NCI-H2107 (cell line): ENCODE measurements at places on chromosomes 11 and 22.
A peak's percentile ranks its signal among the peaks of the same experiment; 100 is the strongest.

DNA sequence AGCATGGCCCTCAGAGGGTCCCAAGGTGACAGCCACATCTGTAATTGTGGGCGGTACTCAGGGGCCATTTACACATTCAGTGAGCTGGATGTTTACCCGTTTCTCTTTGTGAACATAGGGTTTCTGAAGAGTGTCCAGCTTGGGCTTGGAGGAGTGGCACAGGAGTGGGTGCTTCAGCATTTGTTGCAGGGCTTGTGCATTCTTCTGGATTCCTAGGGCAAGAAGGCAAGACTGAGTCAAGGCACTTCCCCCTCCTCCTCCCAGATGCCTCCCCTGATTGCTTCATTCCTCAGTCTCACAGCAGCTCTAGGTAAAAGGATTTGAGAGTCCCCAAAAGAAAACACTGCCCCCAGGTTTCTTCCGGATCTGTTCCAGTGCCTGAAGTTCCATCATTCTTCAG lies 95.4 kb downstream of the RNF169 start:
- no peak for DNase-seq

DNA sequence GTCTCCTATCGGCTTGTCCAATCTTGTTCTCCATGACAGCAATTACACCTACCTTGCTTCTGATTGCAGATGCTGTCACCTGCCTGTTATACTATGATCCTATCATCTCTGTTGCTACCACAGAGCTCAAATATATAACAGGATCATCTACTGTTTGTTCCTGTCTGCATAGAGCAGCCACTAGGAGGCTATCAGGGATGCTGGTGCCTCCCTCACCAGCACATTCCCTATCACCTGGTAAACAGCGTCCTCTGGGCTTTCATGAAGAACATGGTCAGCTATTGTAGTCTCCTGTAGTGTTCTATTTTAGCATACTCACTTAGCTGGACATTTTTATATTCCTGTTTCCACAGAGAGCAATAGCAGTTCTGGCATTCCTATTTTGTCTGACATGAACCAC lies 87.8 kb upstream of the FAT3 start:
- DNase-seq: no peak

- no peak for DNase-seq
Observed at GRCh38 chr11:79762279-79762921, 321.6 kb upstream of the TENM4 start.

DNA sequence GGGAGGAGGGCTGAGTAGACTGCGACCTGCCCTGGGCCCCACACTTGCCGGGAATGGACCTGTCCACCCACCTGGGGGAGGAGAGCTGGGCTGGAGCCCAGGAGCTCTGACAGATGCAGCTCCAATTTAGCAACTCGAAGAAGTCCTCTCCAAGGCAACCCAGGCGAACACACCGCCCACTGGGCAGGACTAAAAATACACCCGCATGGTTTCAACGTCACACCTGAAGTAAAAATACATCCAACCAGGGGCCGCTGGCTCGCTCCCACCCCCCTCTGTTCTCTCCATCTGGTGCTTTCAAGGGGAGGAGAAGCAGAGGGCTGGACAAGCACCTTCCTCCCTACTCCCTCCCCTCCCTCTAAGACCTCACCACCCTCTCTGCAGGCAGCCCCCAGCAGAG lies 119.9 kb downstream of the FEZ1 start:
- DNase-seq: no peak

DNA sequence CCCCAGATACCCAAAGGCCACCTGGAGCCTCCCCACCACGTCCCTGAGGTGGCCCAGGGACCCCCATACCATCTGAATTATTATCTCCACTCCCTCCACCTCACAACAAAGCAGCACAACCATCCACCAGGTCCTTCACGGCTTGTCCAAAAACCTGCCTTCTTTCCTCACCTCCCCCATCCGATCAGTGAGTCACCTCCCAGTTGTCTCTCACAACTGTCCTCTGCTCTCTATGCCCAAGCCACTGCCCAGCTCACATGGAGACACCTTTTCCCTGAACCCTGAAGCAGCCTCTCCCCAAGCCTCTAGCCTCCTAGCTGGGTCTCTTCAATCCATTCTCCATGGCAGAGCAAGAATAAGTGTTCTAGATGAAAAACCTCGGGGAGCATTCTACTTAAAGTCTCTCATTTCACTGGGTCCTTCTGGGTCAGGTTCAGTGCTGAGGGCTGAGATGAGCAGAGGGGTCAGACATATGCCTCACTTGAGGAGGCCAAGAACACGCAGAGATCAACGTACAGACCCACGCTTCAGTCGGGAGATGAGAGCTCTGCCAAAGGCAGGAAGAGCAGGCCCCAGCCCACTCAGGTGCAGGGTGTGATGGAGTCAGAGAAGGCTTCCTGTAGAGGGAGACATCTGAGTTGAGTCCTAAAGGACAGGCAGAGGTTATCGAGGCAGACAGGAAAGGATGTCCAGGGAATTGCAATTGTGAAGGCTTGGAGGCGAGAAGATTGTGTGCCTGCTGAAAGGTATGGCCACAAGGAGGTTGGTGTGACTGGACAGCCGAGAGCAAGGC lies 74.7 kb downstream of the PDE2A start:
- DNase-seq: no peak

- no peak for DNase-seq
Observed at GRCh38 chr22:48485149-48486133, 1342.2 kb downstream of the BRD1 start.

- no peak for DNase-seq
Observed at GRCh38 chr22:19872779-19873137, 18.1 kb upstream of the GNB1L start.

GRCh38 chr11:14789879-14790484 lies 102.0 kb downstream of the CYP2R1 start:
- DNase-seq: no peak

GRCh38 chr11:11463405-11463804 lies 110.4 kb upstream of the CSNK2A3 start:
- no peak for DNase-seq

DNA sequence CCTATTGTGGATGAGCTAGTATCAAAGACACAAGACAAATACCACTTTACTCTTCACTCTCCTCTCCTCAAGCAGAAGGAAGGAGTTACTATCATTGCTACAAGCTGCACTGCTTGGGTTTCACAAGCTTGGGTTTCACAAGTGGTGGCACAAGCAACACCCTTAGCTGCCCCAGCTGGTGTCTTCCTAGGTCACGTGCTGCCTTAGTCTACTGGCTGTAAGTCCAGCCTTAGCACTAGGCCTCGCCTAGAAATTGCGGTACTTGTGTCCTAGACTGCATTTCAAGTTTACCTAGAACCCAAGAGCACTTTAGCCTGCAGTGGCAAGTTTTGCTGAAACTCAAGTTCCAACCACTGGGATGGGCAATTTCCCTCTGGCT lies 86.6 kb downstream of the EHF start:
- no peak for DNase-seq

DNA sequence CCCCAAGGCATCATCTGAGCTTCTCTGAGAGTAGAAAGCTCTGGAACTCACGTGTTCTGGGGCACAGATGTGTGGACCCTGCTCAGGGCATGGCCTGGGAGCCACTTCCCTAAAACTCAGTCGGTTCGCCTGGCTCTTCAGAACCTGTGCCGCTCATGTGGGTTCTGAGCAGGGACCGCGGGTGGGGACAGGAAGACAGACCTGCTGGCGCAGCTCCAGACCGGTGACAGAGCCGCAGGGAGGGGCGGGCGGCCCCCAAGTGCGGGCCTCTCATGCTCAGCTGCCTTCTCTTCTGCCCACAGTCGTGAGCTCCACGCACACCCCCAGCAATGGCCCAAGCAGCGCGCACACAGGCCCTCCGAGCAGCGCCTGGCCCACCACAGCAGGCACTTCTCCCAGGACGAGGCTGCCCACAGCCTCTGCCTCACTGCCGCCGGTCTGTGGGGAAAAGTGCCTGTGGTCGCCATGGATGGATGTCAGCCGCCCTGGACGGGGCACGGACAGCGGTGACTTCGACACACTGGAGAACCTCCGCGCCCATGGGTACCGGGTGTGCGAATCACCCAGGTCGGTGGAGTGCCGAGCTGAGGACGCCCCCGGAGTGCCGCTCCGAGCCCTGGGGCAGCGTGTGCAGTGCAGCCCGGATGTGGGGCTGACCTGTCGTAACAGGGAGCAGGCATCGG lies 24.2 kb downstream of the MUC5AC start:
- DNase-seq: no peak

DNA sequence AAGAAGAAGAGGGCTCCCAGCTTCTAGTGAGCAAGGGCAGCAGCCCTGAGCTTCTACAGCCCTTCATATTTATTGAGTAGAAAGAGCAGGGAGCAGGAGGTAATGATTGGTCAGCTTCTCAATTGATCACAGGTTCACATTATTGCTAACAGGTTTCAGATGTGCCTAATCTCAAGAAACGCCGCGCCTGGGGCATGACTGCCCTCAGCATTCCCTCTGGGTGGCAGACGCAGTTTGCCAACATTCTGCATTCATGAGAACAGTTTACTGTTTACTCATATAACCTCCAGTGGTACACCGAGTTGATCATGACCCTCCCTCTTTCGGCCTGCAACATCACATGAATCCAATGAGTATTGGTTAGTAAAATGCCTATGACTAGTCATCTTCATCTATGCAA lies 4.7 kb upstream of the ZNF74 start:
- no peak for DNase-seq

DNA sequence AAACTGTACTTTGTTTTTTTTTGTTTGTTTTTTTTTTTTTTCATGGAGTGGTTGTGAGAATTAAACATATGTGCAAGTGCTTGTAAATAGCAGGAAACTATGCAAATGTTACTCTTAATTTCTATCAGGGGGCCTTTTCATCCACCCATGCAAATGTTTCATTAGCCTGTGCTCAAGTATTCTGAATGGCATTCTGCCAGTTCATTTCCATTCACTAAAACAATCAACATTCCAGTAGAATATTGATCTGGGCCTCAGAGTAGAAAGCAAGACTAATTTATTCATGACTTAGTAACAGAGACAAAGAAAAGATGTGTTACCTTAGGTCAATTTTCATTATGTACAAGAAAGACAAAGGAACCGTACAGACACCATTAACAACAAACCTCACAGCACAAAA lies 971.4 kb downstream of the DLG2 start:
- no peak for DNase-seq

- DNase-seq: peak; percentile 55
Observed at GRCh38 chr11:113001709-113002108, 40.5 kb downstream of the NCAM1 start.

DNA sequence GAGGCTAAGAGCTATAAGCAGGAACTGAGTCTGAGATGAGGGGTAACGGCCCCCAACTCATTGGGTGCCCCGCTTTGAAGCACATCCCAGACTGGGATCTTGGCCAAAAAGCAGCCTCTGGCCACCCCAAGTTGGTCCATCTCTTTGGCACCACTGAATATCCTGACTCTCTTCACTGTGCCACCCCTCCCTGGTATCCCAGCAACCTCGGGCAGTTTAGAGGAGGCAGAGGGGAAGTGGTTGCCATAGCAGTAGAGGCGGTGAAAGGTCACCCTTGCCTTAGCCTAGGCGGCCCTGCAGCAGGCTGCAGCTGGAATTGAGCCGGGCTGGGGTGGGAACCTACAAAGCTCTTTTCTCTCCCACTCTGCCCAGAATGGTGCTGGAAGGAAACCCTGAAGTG lies 1.1 kb downstream of the PELI3 start:
- DNase-seq: no peak

GRCh38 chr22:16801571-16801970 lies 23.6 kb downstream of the XKR3 start:
- DNase-seq: no peak

DNA sequence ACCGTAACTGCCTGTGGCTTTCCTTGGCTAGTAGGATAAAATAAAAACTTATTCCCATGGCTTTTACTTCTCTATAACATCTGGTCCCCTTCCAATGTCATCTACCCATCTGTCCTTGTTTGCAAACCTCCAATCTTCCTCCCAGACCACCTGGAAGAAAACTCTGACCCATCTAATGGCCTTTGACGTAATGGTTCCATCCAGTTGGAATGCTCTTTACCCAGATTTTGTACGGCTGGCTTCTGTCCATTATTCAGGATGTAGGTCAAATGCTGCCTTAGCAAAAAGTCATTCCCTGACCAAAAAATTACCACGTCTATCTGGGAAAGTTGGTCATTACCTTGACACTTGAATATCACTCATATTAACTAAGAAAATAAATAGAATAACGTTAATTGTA lies 577.9 kb upstream of the ANO5 start:
- DNase-seq: no peak

GRCh38 chr11:66938582-66939135 lies 19.5 kb downstream of the PC start:
- no peak for DNase-seq

DNA sequence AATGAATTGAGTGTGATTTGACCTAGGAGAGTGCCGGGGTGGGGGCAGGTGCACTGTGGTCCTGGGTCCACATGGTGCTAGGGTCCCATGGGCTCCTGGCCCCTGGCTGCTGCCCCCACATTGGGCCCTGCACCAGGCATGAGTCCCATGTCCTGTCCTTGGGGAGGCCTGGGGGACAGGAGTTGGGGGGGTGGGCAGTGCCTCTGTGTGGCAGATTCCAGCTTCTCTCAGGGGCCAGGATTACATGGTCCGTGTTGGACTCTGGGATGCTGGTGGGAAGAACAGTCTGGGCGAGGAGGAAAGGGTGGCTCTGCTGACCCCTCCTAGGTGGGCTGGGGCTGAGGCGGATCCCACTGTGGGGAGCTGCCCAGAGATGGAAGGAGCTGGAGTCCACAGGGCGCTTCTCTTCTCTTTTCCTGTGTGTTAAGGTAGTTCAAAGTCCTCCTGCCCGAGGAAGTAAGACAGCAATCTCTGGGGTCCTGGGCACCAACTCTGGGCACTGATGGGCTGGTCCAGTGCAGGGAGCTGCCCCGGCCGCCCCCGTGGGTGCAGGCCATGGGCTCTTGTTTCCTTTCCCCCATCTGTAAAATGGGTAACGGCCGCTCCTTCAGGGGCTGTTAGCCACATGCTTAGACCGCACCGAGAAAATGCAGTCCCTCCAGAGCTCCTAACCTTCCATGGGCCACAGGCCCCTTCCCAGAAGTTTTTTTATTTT lies 19.8 kb downstream of the KCNQ1 start:
- no peak for DNase-seq

GRCh38 chr11:78074756-78075155 lies 4.9 kb downstream of the NDUFC2 start:
- no peak for DNase-seq

GRCh38 chr11:109304159-109304558 lies 117.8 kb upstream of the C11orf87 start:
- no peak for DNase-seq

DNA sequence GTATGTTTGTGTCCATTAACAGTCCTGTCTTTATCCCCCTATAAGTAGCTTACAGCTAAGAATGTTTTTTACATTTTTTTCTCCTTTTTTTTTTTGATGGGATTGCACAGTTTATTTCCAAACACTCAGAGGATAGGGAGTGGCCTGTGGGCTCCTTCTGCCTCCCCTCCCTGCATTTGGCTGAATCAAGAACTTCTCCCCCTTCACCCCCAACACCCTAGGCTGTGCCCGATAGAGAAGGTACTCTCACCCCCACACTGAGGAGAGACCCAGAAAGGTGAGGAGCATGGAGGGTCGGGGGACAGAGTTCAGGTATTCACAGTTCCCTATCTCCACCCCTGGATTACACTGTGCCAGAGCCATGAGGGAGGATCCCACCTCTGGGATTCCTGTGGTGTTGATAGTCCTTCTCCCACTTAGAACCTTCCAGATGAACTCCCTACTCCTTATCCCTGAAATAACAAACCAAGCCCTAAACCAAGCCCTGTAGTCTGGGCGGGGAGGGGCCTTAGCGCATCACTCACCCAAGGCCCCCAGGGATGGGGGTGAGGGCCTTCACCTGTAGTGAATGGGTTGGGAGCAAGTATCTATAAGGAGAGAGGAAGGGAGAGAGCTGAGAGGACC lies 97.1 kb downstream of the ADAMTS15 start:
- no peak for DNase-seq
